T-cell (primary cell): ENCODE measurements at places on chromosomes 6 and 20.

DNA sequence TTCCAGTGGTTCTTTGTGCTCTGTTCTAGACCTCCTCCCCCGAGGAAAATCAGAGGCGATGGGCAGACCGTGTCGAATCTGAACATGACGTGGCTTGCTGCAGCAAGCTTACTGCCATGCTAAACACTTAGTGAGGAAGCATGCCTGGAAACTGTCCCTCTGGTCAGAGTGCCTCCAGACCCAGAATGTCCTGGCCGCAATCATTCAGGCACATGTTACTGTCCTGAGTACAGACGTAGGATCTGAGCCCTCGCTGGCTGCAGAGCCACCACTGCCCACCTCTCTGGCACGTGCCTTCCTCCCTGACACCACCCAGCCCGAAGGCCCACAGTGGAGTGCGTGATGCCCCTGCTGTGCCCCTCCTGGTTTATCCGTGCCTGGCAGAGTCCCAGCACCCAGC is 163.6 kb downstream of the SYNDIG1 start:
- DNase-seq, result no peak

GRCh38 chr6:43517505-43518357 is 842 bp downstream of the POLR1C start:
- DNase-seq, result no peak

- no peak for DNase-seq
Measured at GRCh38 chr6:144715344-144715743, 430.2 kb downstream of the UTRN start.

DNA sequence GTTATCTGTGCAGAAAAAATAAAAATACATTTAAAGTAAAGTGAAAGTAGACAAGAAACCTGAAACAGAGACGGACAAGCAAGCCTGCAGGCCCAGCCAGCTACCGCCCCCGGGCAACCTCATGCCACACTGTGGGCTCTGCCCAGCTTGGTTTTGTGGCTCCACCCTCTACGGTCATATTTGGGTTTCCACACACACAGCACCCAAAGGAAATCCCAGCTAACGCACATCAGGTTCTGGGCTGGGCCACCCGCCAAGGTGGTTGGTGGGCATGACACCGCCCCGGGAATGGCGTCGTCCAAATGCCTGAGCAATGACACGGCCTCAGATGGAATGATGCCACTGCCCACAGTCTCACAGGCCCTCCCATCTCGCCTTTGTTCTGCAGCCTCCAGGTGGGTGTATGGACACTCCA is 22.9 kb downstream of the FAM110A start:
- no peak for DNase-seq

DNA sequence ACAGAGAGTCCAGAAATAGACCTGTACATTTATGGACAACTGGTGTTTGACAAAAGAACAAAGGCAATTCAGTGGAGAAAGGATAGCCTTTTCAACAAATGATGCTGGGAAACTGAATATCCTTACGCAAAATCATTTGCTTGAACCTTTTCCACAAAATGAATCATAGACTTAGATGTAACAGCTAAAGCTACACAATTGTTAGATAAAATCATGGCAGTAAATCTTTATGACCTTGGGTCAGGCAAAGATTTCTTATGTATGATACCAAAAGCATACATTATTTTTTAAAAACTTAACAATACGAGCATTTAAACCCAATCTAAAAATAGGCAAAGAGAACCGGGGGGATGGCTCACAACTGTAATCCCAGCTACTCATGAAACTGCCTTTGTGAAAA is 73.5 kb upstream of the DST start:
- no peak for DNase-seq

DNA sequence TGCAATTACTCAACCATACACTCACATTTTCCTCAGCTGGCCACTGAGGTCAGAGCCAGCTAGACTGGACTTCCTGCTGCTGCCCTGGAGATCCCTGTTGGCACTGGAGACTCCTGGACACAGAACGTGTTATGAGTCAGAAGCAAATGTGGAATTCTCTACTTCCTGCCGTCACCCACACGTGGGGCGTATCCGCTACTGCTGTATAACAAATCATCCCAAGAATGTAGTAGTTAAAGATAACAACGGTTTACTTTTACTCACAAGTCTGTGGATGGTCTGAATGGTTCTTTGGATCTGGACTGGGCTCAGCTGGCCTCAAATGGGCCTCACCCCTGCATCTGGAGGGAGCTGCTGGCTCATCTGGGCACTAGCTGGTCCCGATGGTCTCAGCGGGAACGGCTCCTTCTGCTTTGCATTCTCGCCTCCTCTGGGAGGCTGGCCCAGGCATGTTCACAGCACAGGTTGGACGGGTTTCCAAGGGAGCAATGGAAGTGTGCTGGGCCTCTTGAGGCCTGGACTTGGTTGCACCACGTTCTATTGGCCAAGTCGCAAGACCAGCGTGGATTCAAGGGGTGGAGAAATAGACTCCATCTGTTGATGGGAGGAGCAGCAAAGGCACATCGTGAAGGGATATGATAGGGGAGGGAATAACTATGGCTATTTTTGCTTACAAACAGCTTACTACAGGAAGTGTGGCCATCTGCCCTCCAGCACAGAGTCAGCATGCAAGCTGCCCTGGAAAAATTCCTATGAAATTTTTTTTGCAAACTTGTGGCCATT is 118.5 kb downstream of the SNX5 start:
- no peak for DNase-seq

DNA sequence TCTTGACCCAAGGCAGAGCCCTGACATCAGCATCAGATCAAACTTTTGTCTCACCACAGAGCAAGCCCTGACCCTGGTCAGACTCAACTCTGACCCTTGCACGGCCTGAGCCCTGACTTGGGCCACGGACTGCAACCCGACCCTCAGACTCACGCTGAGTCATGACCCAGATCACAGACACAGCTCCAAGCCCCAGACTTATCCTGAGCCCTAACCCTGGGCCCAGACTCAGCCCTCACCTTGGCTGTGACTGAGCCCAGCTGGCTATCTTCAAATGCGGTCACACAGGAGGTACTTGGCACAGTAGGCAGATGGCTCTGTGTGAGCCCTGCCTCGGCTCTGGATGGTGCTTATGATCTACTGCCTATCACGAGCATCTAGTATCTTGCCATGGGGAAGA is 602.3 kb downstream of the PTPRT start:
- no peak for DNase-seq

- no peak for DNase-seq
Measured at GRCh38 chr6:6790393-6790792, 201.9 kb downstream of the LY86 start.

GRCh38 chr6:105196076-105196475 is 16.3 kb upstream of the POPDC3 start:
- no peak for DNase-seq

DNA sequence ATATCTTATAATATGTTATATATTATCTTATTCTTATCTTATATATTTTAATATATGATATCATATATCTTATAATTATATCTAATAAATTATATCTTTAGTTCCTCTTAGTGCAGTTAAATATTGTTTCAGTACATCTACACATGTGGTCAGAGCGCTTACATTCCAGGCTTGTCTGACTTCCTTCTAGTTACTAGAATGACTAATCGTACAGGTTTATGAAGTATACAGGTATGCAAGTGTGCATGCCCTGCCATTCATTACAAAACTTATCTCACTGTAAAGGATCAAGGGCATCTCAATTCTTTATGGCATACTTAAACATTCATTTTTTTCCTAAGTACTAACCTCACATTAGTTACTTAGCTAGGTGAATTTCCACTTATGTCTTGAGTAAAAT is 1278.0 kb upstream of the MAP3K7 start:
- DNase-seq, result no peak

- DNase-seq, result no peak
Measured at GRCh38 chr20:60152792-60153191, 194.6 kb downstream of the CDH26 start.

GRCh38 chr6:73927421-73927820 is 231.4 kb downstream of the CD109 start:
- DNase-seq, result no peak

- DNase-seq, result no peak
Measured at GRCh38 chr6:41256383-41256782, 28.2 kb downstream of the TREML4 start.

DNA sequence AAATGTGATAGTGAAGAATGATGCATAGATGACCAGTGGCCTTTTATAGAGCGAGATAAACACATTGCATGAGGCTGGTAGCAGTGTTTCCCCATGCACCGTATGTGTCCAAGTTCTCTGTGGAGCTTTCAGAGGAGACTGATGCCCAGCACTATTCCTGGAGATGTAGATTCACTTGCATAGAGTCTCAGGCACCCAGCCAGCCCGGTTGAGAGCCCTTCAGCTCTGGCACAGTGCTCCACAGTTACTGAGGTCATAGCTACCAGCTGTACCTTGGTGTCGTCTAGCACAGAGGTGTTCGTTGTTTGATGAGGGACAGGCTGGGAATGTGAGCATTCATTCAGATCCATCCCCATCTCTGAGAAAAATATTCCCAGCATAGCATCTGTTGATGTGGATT is 328.9 kb downstream of the FARS2 start:
- DNase-seq, result no peak

DNA sequence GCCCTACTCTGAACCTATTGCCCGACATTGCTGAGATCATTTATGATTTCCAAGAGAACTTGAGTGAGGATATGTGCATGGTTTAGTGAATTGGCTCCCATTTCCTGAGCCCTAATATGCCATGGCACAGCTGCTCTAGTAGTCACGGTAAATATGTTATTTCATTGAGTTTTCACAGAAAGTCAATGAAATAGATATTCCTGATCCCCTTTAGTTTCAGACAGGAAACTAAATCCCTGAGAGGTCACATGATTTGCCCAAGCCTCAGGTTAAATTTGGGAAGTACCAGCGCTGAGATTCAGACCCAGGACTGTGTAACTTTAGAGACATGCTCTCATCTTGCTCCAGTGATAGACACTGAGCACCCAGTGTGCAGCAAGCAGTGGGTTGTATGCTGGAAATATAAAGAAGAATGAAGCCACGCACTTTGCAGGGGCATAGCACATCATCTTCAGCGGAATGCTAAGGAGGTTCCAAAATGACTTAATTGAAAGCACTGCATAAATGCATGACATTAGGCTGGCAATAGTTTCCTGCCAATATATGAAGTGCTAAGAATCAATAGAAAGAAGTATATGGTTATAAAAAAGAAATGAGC is 70.6 kb downstream of the FARS2 start:
- no peak for DNase-seq

GRCh38 chr6:111979633-111980032 is 74.3 kb upstream of the CCN6 start:
- peak; percentile 38 for DNase-seq

DNA sequence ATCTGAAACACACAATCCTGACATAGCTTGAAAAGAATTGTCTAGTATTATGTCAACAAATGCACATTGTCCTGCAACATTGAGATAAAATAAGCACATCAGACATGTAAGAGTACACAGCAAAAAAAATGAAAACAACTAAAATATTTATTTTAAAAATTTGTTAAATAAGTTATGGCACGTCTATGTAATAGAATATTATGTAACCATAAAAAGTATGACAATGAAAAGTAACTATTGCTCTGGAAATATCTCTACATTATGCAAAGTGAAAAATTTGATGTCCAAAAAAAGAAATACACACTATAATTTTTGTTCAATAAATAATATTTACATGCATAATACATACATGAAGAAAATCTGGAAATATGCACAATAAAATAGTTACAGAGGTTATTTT is 9.3 kb upstream of the ID4 start:
- no peak for DNase-seq

GRCh38 chr6:135922174-135922573 is 70.7 kb downstream of the PDE7B start:
- no peak for DNase-seq

GRCh38 chr6:43973357-43973756 is 153.9 kb downstream of the MRPL14 start:
- DNase-seq, result no peak

- DNase-seq, result no peak
Measured at GRCh38 chr20:4830696-4831095, 109.0 kb downstream of the PRND start.

DNA sequence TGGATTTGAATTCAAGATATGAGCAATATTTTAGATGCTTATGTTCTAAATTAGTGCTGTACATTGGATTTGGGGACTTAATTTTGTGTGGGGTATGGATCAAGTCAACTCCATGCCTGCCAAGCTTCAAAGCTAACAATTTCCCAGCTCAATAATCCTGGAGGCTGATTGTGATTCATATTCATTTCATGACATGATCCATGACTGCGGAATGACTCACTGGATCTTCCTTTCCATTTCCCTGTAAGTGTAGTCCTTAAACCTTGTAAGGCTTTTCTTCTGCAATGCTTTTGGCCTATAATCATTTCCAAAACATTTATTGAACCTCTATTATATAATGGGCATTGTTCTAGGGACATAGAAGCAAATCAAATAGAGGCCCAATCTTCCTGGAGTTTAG is 44.7 kb upstream of the CCN2 start:
- no peak for DNase-seq

DNA sequence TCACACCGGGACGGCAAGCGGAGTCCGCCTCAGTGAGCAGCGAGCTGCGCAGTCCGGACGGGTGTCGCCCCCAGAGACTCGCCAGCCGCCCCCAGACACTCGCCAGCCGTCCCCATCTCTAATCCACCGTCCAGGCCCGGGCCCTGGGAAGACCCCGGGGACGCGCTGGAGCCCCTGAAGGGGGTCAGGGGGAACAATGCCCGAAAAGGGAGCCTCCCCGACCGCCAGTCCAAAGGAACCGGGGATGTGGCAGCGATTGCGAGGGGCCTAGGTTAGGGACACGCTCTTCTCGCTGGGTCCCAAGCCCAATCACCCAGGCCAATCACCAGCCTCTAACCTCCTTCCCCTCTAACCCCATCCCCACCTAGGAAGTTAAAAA is 33.1 kb downstream of the TFAP2A start:
- no peak for DNase-seq

DNA sequence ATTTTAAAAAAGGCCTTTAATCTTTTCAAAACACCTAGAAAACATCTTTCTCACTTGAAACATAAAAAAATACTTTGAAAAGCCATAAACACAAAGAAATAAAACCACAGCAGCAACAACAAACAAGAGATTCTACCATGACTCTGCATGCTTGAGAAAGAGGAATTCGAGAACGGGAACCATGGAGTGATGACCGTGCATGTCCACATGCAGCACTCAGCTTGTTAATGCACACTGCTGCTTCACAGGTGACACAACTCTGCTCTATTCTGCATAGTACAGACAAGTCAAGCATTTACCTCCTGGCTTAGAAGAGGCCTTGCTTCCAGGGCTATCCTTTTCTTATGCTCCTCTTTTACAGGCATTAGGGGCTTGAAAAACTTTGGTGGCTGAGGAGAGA is 64.9 kb upstream of the NUP153 start:
- no peak for DNase-seq

GRCh38 chr6:84921891-84922290 is 157.5 kb upstream of the TBX18 start:
- DNase-seq, result no peak

DNA sequence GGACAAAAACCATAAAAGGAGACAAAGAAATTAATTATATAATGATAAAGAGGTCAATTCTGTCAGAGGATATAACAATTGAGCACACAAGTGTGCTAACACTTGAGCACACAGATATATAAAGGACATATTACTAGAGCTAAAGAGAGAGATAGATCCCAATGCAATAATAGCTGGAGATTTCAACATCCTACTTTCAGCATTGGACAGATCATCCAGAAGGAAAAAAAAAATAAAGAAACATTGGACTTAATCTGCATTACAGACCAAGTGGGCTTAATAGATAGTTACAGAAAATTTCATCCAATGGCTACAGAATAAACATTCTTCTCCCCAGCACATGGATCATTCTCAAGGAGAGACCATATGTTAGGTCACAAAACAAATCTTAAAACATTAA is 9.9 kb downstream of the VNN1 start:
- DNase-seq, result no peak

GRCh38 chr20:43994486-43995100 is 79.9 kb downstream of the TOX2 start:
- DNase-seq, result no peak
